ENCODE measurements at places on chromosomes 12 and 14. TPM values are rescaled to one million over a fixed set of nuclear protein-coding genes. Genes with fewer than 3 reads are reported as not detected.

- peak; percentile 22 for DNase-seq
Measured at GRCh38 chr12:92529944-92530343, 172.8 kb upstream of the PLEKHG7 start.

GRCh38 chr12:30822385-30823155, 67.8 kb upstream of the CAPRIN2 start:
- peak; percentile 45 for DNase-seq

GRCh38 chr12:2288875-2289274, 236.1 kb downstream of the CACNA1C start:
- no peak for DNase-seq

DNA sequence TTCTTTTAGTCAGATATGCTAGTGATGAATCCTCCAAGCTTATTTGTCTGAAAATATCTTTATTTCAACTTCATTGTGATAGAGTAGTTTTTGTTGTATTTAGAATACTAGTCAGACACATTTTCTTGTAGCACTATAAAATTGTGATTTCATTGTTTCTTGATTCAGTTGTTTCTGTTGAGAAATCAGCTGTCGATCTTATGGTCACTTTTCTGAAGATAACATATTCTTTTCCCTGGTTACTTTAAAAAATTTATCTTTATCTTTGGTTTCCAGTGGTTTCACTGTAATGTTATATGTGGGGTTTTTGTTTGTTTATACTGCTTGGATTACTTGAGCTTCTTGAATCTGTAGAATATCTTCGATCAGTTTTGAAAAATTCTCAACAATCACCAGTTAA, 426.1 kb downstream of the SOX5 start:
- DNase-seq = no peak

- DNase-seq = no peak
Measured at GRCh38 chr12:87096082-87096585, 839.9 kb upstream of the MGAT4C start.

DNA sequence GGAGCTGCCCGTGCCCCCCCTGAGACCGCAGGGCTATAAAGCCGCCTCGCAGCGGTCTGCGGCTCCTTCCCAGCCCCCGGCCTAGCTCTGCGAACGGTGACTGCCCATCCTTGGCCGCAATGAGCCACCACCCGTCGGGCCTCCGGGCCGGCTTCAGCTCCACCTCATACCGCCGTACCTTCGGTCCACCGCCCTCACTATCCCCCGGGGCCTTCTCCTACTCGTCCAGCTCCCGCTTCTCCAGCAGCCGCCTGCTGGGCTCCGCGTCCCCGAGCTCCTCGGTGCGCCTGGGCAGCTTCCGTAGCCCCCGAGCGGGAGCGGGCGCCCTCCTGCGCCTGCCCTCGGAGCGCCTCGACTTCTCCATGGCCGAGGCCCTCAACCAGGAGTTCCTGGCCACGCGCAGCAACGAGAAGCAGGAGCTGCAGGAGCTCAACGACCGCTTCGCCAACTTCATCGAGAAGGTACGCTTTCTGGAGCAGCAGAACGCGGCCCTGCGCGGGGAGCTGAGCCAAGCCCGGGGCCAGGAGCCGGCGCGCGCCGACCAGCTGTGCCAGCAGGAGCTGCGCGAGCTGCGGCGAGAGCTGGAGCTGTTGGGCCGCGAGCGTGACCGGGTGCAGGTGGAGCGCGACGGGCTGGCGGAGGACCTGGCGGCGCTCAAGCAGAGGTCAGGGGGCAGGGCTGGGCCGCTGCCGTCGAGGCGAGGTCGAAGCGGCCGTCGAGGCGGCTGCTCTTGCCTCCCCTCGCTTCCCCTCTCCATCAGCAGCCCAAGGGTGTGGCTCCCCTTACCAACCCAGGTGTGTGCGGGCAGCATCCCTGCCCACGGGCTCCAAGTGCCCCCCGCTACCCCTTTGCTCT, at the start of gene PRPH:
Gene PRPH, plus strand, starts transcription at position 66 of the 855 bp plus-strand sequence. Its CDS starts 54 bp downstream, at position 120.
- no peak for DNase-seq

DNA sequence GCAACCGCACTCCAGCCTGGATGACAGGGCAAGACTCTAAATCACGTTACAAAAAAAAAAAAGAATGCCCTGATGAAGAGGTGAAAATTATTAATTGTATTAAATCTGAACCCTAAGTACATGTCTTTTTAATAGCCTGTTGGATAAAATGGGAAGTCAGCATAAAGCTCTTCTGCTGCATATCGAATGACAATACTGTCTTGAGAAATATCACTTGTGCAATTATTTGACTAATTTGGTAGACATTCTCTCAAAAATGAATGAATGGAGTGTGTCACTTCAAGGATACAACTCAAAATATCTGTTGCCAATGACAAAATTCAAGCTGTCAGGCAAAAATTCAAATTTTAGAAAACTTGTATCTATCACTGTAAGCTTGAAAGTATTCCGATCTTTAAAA, 38.9 kb downstream of the DNAI7 start:
- DNase-seq = no peak

DNA sequence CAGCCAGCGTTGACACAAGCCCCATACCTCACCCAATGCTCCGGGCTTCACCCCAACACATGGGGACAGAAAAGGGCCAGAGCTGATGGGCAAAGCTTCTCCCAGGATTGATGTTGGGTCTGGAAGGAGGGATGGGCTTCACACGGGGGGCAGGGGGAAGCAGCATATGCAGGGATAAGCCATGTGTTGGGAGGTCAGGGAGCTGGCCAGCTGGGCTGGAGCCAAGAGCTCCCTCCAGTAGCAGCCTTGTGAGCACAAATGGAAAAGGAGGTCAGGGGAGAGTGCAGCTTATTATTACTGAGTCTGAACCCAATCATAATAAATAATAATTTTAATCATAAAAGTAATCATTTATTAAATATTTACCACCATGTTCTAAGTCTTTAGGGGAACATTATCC, 9.3 kb downstream of the PLEKHD1 start:
- DNase-seq = no peak

SRRM4 gene
- not detected for total RNA-seq

SAMD15 gene
- total RNA-seq = 0.11 TPM

SIX6 gene
- total RNA-seq = not detected
